ENCODE measurements at places on chromosomes 5 and 9. TPM values are rescaled to one million over a fixed set of nuclear protein-coding genes. Genes with fewer than 3 reads are reported as not detected.
A peak's percentile ranks its signal among the peaks of the same experiment; 100 is the strongest.

- DNase-seq, result peak; percentile 6
- no peaks in the 10 kb centered on the region for H3K27me3 ChIP-seq
- H3K4me1 ChIP-seq, result no peaks in the 10 kb centered on the region
- no peak overlapping the region for H3K27ac ChIP-seq
These were observed 11.0 kb downstream of the CCDC152 start for GRCh38 chr5:42767491-42768105.

DNA sequence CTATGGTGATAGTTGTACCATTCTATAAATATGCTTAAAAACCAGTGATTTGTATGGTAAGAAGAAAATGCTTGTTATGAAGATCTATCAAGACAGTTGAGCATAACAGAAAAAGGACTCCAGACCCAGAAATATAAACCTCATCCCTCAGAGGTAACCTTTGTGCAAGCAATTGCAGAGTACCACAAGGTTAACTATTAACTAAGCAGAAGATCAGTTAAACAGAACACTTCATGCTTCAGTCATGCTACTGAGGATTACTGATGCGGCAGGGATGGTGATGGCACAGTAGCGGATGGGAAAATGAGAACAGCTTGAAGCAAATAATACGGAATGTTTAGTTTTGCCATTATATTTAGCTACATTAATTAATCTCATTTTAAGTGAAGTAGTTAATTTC lies 45.5 kb downstream of the IARS1 start:
- no peaks in the 10 kb centered on the region for H3K27me3 ChIP-seq
- no peaks in the 10 kb centered on the region for H3K4me1 ChIP-seq
- no peak for DNase-seq
- peaks cover 62% of the 10 kb centered on the region for H3K36me3 ChIP-seq
- H3K4me3 ChIP-seq, result no peak overlapping the region

DNA sequence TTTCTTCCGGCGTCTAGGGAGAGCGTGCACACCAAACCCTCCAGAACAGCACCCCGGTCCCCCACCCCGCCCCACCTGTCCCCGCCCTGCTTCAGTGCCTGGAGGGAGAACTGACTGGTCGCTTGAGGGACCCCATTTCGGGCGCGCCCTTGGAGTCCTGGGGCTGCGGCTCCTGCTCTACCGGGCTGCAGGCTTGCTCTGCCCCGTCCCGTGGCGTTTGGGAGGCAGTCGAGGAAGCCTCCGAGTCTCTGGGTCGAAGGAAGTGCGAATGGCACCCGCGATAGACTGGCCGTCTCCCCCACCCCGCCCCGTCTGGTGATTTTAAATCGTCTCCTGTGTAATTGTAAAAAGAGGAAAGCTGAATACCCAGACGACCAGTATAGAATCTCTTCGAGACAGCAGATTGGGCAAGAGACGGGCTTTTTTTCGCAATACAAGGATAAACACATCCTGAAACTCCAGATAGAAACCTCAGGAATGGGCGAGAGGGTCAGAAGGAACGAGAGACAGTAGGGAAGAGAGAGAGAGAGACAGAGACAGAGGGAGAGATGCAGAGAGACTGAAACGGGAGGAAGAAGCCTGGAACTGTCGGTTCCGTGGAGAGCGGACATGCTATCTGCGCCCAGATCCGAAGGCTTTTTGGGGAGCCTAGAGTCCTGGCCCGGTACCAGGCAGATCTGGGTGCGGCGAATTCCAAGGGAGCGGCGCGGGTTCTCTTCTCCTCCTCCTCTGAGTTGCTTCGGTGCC lies 9.9 kb downstream of the PRDM6 start:
- peaks cover 81% of the 10 kb centered on the region for H3K27me3 ChIP-seq
- no peak for DNase-seq
- peaks cover 5% of the 10 kb centered on the region for H3K4me1 ChIP-seq
- H3K36me3 ChIP-seq, result no peaks in the 10 kb centered on the region
- no peak overlapping the region for H3K27ac ChIP-seq
- H3K4me3 ChIP-seq, result no peak overlapping the region

DNA sequence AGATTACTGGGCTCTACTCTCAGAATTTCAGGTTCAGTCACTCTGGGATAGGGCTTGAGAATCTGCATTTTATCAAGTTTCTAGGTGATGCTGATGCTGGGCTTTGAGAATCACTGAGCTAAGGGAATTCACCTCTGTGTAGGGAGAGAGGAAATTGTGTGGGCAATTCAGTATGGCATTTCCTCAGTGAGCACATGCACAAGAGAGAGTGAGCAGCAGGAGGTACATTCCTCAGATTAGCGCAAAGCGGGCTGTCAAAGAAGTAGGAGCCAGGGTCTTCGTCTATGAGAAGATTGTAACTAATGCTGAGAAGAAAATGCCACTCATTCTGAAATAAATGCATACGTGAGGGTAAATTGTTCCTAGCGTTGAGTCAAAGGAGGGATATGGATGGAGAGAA lies 175.9 kb downstream of the KIF4B start:
- H3K36me3 ChIP-seq, result no peaks in the 10 kb centered on the region
- no peak overlapping the region for H3K4me3 ChIP-seq
- H3K27ac ChIP-seq, result no peak overlapping the region

DNA sequence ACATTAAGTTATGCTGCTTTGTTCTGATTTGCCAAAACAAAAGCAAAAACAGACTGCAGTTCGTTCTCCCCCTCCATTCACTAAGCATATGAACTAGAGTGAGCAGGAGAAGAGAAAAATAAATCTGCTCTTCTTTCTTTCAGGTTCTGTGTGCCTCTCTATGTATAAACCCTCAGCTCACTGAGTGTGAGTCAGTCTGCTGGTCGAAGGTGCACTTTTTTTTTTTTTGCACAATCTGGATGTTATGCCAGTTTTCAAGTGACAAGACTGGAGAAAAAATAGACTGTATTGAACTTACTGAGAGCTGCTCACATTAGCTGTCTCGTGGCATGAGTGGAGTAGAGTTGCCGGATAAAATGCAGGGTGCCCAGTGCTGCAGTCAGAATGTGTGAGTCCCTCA lies 244.6 kb upstream of the ATP10B start:
- no peaks in the 10 kb centered on the region for H3K4me1 ChIP-seq
- no peak for DNase-seq
- no peaks in the 10 kb centered on the region for H3K36me3 ChIP-seq
- no peaks in the 10 kb centered on the region for H3K27me3 ChIP-seq

- peak overlapping the region; percentile 60 for H3K27ac ChIP-seq
- no peak overlapping the region for H3K4me3 ChIP-seq
- DNase-seq, result no peak
- peaks cover 5% of the 10 kb centered on the region for H3K4me1 ChIP-seq
These were observed 15.9 kb downstream of the OR2V1 start for GRCh38 chr5:181114844-181115778.

DNA sequence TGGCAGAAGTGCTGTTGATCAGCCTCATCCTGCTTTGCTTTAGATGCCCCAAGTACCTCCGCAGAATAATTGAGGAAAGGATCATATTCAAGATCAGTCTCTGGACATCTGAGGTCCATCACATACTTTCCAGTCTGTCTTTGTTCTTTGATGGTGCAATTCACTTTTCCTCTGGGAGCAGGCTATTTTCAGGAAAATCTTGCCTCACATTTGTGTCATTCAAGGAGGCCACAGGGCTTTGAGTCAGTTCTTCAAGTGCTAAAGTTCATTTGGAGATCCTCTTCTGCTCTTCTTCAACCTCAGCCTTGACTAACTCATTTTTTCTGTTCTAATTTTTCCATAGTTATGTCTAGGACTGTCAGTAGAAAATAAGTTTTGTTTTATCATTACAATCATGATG lies 18.6 kb downstream of the EQTN start:
- H3K27me3 ChIP-seq, result no peaks in the 10 kb centered on the region
- no peak for DNase-seq
- H3K27ac ChIP-seq, result no peak overlapping the region
- no peak overlapping the region for H3K4me3 ChIP-seq

- no peak overlapping the region for H3K4me3 ChIP-seq
- no peaks in the 10 kb centered on the region for H3K36me3 ChIP-seq
- DNase-seq, result no peak
- H3K27me3 ChIP-seq, result no peaks in the 10 kb centered on the region
- no peak overlapping the region for H3K27ac ChIP-seq
- H3K4me1 ChIP-seq, result no peaks in the 10 kb centered on the region
These were observed 29.1 kb upstream of the ANKRD55 start for GRCh38 chr5:56262279-56262678.

DNA sequence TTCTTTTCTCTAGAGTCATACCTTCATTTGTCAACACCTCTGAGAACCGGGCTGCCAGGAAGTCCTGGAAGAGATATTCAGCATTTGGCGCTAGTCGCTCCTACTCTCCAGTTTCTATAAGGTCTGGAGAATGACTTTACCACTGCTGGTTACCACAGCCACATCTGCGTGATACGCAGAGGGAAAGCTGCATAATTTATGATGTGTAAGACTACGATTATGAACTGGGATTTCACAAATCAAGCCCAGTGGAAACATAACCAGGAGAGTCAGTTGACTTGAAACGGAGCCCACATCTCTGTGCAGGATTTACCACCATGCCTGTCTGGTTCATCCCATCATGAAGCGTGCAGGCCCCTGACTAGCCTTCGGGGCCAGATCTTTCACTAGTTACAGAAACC lies 72.6 kb downstream of the FGF1 start:
- no peaks in the 10 kb centered on the region for H3K36me3 ChIP-seq
- H3K4me1 ChIP-seq, result peaks cover 7% of the 10 kb centered on the region
- no peak overlapping the region for H3K4me3 ChIP-seq
- H3K27me3 ChIP-seq, result peaks cover 2% of the 10 kb centered on the region

DNA sequence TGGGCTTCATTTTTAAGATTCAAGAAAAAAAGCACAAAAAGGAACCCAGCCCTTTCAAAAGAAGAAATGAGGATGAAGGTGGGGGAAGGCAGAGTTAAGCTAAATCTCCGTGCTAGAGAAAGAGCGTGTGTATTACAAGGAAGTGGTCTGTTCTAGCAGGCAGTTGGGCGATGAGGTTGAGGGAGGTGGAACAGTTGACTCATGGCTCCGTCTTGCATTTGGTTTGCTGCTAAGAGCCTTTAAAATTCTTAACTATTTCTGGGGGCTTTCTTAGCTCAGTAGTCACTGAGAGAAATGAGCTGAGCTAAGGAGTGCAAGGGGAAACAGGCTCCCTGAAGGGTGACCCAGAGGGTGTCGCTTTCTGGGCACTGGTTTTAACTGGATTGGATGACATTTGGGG lies 117.4 kb downstream of the GCNT1 start:
- no peaks in the 10 kb centered on the region for H3K27me3 ChIP-seq
- peak; percentile 11 for DNase-seq
- H3K36me3 ChIP-seq, result no peaks in the 10 kb centered on the region
- H3K4me3 ChIP-seq, result no peak overlapping the region
- peaks cover 5% of the 10 kb centered on the region for H3K4me1 ChIP-seq
- H3K27ac ChIP-seq, result peak overlapping the region; percentile 33

GRCh38 chr9:128921881-128922763 lies 1.3 kb downstream of the PHYHD1 start:
- H3K36me3 ChIP-seq, result peaks cover 11% of the 10 kb centered on the region
- H3K27me3 ChIP-seq, result no peaks in the 10 kb centered on the region
- DNase-seq, result no peak
- peak overlapping the region; percentile 53 for H3K4me3 ChIP-seq

DNA sequence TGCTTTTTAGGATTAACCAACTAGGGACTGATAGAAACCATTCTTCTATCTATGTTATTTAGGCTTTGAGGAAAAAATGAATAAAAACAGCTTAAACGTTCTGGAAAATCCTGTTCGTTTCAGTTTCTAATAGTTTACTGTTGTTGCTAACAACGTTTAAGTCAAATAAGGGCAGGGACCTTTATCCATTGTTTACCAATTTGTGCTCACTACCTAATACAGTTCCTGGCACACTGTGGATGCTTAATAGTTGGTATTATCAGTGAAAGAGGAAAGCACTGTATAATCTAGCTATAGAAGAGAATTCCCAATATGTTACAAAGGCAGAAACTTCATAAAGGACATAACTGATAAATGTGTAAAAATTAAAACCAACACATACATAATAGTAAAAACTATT lies 52.5 kb downstream of the ZFR start:
- no peak overlapping the region for H3K4me3 ChIP-seq
- peaks cover 32% of the 10 kb centered on the region for H3K36me3 ChIP-seq
- H3K4me1 ChIP-seq, result no peaks in the 10 kb centered on the region
- DNase-seq, result no peak
- H3K27ac ChIP-seq, result no peak overlapping the region
- H3K27me3 ChIP-seq, result no peaks in the 10 kb centered on the region

DNA sequence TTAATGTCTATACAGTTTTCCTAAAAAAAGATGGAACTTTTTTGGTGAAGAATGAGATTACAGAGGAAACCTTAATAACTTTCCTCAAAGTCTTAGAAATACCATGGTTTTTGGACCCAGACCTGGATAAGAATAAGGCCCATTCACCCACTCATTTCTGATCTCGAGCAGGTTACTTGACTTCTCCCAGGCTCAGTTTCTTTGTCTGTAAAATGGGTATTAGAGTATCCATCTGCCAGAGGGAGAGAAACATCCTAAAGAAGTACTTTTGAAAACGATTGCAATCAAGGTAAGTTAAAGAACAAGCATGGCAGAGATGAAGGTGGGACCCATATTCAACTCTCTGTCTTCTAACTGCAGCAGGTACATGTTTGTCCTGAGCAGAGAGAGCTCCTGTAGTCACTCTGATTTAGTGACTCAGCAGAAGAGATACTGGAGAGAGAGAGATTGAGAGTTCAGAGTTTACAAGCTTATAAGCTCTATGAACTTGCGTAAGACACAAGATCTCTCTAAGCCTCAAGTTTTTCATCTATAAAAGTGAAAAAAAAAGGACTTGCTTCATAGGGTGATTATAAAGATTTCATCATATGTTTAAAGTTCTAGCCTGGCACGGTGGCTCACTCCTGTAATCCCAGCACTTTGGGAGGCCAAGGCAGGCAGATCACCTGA lies 379.4 kb upstream of the SGCD start:
- no peak overlapping the region for H3K4me3 ChIP-seq
- no peaks in the 10 kb centered on the region for H3K27me3 ChIP-seq
- no peak overlapping the region for H3K27ac ChIP-seq
- no peak for DNase-seq
- H3K36me3 ChIP-seq, result no peaks in the 10 kb centered on the region
- H3K4me1 ChIP-seq, result no peaks in the 10 kb centered on the region

The UBE2QL1 gene
- polyA plus RNA-seq, result 1.1 TPM

The FOXD4L6 gene
- polyA plus RNA-seq, result 0.16 TPM

The NFX1 gene
- polyA plus RNA-seq, result 15.5 TPM

The ADAMTSL2 gene
- polyA plus RNA-seq, result 0.68 TPM

The CACNA1B gene
- 0.11 TPM for polyA plus RNA-seq

The CATSPER3 gene
- 1.3 TPM for polyA plus RNA-seq

The PRLR gene
- polyA plus RNA-seq, result 0.75 TPM

The COL23A1 gene
- 2.6 TPM for polyA plus RNA-seq
